ENCODE measurements at places on chromosomes 6 and 20.

GRCh38 chr20:48106428-48106827 lies 321.1 kb upstream of the SULF2 start:
- DNase-seq = no peak

DNA sequence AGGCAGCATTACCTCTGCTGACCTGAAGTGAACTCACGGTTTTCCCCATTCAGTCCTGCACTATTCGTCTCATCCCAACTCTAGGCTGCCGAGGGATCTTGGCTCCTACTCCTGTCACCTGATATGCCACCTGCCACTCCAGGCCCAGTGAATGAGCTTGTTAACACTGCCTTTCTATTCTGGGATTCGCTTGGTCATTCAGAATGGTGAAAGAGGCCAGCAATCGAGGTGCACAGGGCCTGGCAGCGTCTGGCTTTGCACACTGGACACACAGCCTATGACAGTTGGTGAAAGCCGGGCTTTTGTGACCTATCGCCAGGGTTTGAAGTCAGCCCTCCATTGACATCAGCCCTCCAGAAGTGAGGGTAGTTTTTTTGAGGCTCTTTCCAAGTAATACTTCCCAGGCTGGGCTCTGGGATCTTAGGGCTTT lies 59.3 kb upstream of the MYL9 start:
- DNase-seq = no peak

GRCh38 chr6:32627831-32628230 lies 9.4 kb upstream of the HLA-DQA1 start:
- DNase-seq = peak; percentile 25

GRCh38 chr6:14622085-14622484 lies 504.5 kb downstream of the CD83 start:
- no peak for DNase-seq

DNA sequence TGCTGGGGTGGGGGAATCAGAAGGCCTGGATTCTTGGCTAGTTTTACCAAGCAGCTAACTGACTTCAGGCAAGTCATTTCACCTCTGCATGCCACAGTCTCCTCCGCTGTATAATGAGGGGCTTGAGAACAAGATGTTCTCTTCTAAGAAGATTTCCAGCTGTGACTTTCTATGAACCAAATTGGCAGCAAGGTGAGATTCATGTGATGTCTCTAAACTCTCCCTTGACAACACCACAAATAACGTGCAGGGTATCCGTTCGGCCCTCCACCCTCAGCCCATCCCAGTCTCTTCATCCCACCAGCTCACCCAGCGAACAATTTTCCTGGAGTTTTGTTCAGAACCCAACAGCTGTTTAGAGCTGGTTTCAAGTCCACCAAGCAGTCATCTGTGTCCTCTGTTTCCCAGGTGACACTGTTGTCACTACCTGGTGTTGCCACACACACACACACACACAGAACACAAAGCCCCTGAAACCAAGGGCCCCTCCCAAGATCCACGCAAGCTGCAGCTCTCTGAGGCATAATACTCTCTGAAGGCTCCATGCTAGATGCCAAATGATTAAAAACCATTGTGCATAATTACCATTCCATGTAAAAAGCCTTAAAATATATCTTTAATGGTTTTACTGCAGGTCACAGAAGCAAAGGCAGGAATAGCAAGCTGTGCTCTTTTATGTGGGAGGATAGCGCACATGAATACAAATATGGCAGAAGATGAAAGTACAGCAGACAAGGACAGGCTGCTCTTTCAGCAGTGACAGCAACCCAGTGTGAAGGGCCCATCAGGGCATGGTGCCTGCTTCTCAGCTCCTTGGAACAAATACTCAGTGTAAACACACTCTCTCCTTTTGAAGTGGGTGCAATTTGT lies 48.2 kb downstream of the ARHGAP18 start:
- no peak for DNase-seq

GRCh38 chr20:57133926-57134650 lies 132.4 kb downstream of the BMP7 start:
- no peak for DNase-seq

DNA sequence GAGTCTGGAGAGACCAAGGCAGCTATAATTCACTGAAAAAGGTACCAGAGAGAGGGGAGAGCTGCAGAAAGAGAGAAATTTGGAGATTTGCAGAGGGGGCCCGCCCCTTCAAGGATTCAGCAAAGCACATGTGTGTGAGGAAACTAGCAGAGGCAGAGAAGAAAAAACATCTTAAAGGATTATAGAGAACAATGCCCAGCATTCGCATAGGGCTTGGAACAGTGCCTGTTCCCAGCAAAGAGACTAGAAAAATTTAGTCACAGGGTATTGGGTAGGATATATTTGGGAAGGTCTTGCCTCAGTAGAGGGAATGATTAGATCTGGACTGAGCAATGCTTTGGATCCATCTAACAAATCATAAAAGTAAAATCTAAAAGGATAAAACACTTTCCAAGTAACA lies 44.0 kb downstream of the SRPK1 start:
- DNase-seq = no peak

- no peak for DNase-seq
Observed at GRCh38 chr6:64010010-64010409, 374.4 kb downstream of the PHF3 start.

DNA sequence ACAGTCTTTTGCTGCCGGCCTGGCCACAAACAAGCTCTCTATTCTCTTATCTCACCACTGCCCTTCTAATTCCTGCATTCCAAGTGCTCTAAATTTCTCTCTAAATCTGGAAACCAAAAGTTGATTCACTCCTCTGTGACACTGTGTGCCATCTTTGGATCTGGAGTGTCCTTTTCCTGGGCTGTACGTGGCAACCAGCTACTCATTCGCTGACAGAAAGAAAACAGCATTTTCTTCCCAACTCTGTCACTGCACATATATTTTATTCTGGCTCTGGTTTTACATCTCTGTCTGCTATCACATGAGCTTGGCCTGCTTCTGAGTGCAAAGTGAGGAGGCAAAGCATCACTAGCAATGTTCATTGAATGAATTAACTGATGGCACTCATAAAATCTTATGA lies 397.2 kb upstream of the MAP3K7 start:
- DNase-seq = no peak

GRCh38 chr6:29892696-29893095 lies 49.6 kb upstream of the HLA-A start:
- DNase-seq = no peak

GRCh38 chr6:105757512-105758200 lies 328.5 kb upstream of the PRDM1 start:
- peak; percentile 48 for DNase-seq

DNA sequence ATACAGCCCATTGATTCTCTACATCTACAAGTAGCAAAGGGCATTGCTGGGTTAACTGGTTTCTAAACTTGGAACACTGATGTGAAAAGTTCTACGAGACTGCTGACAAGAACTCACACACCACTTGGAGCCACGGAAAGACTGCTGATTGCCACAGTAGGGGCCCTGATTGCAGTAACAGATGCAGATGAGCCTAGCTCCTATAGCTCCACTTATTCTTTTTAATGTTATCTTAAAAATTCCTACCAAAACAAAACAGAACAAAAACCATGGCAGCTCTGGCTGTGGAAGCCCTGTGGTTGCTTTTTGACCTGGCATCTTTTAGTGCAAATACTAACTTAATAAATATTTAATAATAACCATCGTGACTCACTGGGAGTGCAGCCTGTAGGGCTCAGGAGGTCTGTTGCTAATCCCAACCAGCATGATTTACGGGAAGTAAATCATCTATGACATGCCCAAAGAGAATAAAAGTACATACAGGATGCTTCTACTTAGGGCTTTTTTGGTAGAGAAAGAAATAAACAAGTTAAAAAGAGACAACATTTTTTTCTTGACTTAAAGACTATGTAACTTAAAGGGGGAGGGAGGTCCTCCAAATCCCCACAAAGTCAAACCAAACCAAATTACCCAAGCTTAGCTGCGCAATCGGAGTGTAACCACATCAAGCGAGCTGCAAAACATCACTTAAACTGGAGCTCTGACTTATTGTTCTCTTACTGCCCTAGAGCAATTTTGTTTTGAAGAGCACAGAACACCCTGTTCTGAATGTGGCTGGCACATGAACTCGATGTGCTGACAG lies 87.2 kb downstream of the FKBP5 start:
- no peak for DNase-seq

GRCh38 chr6:170346649-170347048 lies 40.1 kb downstream of the FAM120B start:
- no peak for DNase-seq

DNA sequence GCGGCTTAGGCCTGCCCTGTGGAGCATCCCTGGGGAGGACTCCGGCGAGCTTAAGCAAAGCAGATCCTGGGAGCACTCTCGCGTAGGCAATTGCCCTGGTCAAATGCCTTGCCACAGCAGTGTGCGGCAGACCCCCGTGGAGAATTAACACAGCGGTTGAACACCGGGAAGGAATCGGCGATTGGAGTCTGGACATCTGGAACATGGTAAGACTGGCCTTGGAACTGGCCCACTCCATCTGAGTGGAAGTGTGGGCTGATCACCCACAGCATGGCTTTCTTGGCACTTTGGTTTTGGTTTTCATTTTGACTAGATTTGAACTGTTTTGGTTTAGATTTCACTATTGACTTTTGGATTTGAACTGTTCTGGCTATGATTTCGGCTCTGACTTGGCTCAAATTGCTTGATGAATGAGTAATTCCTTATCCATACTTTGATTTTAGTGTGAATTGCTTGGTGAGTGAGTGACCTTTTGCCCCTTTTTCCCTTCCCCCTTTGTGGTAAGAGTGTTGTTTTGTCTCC lies 300.7 kb downstream of the RNGTT start:
- DNase-seq = peak; percentile 7

GRCh38 chr6:8361259-8361658 lies 74.1 kb downstream of the SLC35B3 start:
- DNase-seq = no peak

DNA sequence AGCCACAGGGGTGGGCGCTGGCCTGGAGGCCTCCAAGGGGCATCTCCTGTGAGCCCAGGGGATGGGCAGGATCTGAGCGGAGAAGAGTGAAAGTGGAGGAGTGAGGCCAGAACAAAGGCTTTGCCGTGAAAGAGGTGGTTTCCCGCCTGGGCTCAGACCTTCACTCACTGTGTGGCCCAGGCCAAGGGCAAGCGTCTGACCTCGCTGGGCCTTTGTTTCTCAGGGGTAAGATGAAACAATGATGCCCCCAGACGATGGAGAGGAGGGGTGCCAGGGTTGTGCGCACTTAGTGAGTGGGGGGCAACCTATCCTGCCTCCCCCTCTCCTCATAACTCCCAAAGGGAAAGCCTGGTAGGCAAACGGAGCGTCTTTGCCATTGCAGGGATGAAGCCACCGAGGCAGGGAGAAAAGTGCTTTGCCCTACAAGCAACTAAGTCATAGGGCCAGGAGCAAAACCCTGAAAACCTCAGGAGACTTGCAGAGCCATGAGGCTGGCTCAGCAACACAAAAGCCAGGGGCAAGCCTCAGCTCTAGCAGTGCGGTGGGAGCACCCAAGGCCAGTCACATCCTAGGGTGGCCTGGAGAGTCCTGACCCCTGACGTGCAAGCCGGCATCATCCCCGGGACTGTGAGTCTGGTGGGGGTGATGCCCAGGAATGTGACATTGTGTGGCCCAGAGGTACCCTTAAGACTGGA lies 897 bp upstream of the STMN3 start:
- DNase-seq = no peak

GRCh38 chr6:52512199-52512598 lies 64.7 kb downstream of the TRAM2 start:
- no peak for DNase-seq

DNA sequence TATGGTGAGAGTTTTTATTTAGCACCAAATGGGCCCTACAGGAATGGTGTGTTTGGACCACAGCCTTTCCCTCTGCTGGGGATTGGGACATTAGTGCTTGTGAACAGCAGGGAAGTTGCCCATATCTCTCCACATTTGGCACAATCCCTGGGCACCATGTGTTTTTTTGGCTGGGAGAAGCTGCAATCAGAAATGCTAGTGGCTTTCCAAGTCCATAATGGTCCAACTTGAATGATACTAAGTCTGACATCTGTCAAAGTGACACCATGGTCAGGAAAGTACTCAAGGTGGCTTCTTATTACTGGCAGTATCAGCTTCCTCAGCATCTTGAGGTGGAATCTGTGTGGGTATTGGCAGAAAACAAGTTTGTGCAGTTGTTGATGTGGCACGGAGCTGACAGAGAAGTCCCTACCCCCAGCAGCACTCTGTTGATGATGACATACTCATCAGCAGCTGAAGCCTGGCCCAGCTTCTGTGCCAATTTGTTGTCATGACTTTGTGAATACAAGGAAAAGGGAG lies 53.0 kb downstream of the SASH1 start:
- no peak for DNase-seq

GRCh38 chr6:112247275-112247674 lies 7.1 kb downstream of the LAMA4 start:
- DNase-seq = no peak

GRCh38 chr6:129447198-129447565 lies 262.8 kb downstream of the ARHGAP18 start:
- no peak for DNase-seq

- no peak for DNase-seq
Observed at GRCh38 chr6:167750956-167751358, 75.8 kb upstream of the AFDN start.

DNA sequence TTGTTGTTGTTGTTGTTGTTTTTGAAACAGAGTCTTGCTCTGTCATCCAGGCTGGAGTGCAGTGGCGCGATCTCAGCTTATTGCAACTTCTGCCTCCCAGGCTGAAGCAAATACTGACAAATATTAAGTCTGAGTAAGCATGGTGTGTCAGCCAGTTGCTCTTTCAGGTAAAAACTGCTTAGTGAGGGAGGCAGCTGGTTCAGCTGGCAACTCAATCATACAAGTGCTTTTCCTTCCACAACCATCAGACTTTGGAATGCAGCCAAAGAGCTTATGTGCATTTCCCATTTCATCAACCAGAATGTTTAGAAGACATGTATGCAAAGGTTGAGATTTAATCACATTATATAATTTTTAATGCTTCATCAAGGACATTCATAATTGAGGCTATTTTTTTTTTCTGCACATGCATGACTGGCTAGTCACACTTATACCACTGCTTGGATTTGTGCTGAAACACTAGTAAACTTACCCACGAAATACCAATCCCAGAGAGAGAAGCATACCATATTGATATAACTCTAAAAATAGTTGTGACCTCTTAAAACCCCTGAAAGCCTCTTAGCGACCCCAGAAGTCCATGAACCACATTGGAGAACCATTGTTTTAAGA lies 56.0 kb downstream of the CLIC5 start:
- DNase-seq = no peak

DNA sequence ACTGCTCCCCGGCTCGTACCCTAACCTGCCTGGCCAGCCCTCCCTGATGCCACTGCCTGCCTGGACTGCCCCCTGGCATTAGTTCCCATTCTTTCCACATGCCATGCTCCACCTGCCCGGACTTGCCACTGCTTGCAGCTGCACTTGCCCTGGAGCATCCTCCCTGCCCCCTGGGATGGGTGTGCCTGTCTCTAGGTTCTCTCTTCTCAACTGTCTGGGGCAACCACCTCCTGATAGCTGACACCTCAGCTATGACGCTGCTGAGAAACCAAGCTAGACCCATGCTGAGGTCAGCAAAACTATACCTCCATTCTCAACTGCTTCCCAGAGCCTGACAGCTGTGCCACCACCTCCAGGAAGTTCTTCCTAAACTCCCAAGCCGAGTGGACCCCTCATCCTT lies 72.1 kb downstream of the PERP start:
- no peak for DNase-seq
